ENCODE measurements at places on chromosomes 1 and 21.
A peak's percentile ranks its signal among the peaks of the same experiment; 100 is the strongest.

- no peak for DNase-seq
Measured at GRCh38 chr1:61341426-61341825, 259.1 kb downstream of the NFIA start.

GRCh38 chr1:5920201-5920600, 72.0 kb downstream of the NPHP4 start:
- peak; percentile 23 for DNase-seq

- DNase-seq: no peak
Measured at GRCh38 chr1:172980971-172981370, 69.8 kb downstream of the TNFSF18 start.

DNA sequence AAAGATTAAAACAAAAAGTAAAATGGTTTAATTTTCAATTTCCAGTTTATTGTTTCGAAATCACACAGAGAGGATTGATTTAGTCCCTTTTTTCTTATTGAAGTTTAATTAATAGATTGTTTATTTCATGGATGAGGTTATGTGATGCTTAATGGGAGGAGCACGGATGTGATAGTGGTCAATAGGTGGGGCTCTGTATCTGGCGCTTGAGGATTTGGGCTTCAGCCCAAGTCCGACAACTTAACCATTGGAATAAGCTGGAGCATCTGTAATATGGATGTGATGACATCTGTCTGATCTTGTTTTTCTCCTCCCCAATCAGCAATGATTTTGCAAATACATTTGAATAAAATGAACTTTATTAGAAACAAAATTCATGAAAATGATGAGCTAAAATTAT, 169.2 kb downstream of the LYPLAL1 start:
- DNase-seq: no peak

- DNase-seq: no peak
Measured at GRCh38 chr1:22710701-22711049, at the start of gene EPHB2. TSS of gene EPHB2 (plus strand) at chr1:22710839. CDS start at chr1:22710983, 144 bp downstream.

DNA sequence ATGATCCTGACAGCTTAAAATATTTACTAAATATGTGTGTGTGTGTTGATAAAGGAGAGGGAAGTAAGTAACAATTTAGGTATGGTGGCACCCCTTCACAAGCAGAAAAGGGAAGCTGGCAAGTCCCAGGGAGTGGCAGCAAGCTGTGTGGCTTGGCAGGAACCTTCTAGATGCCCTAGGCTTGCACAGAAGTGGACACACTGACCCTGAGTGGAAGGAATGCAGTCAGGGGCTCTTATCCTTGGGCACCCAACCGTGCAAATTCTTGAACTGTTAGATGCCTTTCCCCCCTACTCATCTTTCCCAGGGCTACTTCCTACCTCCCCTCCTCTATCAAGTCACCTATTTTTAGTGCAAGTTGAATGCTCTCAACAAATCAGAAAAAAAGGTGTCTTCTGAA, 18.9 kb downstream of the ACP6 start:
- DNase-seq: no peak

- no peak for DNase-seq
Measured at GRCh38 chr1:241834733-241835377, 13.1 kb upstream of the EXO1 start.

- no peak for DNase-seq
Measured at GRCh38 chr21:32132881-32133280, 146.0 kb downstream of the MIS18A start.

DNA sequence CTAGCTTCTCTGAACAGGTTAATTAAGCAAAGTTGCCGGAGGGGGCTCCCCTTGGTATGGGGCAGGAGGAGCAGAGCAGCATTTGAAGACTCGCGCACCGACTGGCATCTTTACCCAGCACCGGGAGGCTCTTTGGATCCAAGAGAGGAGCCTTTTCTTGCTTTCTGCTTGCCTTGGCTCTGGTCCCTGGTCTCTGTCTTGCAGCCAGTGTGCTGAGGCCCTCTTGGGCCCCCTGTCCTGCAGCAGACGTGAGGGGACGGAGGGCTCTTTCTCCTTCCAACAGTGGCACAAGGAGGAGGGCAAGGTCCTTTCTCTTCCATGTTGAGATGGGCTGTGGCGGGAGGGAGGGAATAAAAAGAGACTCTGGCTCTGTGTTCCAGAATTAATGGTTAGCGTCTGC, 45.6 kb downstream of the ZBTB18 start:
- no peak for DNase-seq
